Neural progenitor cell (in vitro differentiated cells): ENCODE measurements at places on chromosomes 7 and 10. TPM values are rescaled to one million over a fixed set of nuclear protein-coding genes. Genes with fewer than 3 reads are reported as not detected.

The NUTM2D gene
- total RNA-seq, result 3.4 and 4.1 TPM in 2 replicates

The TAS2R4 gene
- 2.2 and 2.8 TPM in 2 replicates for total RNA-seq

The GIMAP6 gene
- not detected in 2 replicates for total RNA-seq

The ZNF25 gene
- 3.3 and 4.8 TPM in 2 replicates for total RNA-seq

The ZMIZ2 gene
- total RNA-seq, result 7.6 and 19.5 TPM in 2 replicates

The PAX4 gene
- total RNA-seq, result not detected in 2 replicates

The NACAD gene
- total RNA-seq, result 0.39 and 1.5 TPM in 2 replicates

The C7orf57 gene
- not detected in 2 replicates for total RNA-seq

The FAM241B gene
- total RNA-seq, result 2.6 and 4.6 TPM in 2 replicates

The PDK4 gene
- not detected in 2 replicates for total RNA-seq

The WNT8B gene
- total RNA-seq, result 5.8 and 9.0 TPM in 2 replicates

The CALU gene
- total RNA-seq, result 176 and 234 TPM in 2 replicates

The RAPGEF5 gene
- total RNA-seq, result 4.6 and 5.7 TPM in 2 replicates

The PLAC9 gene
- not detected in 2 replicates for total RNA-seq

The MET gene
- total RNA-seq, result 7.0 and 8.4 TPM in 2 replicates

The CH25H gene
- total RNA-seq, result not detected in 2 replicates

The SEC23IP gene
- total RNA-seq, result 23.4 and 39.2 TPM in 2 replicates

The CUZD1 gene
- total RNA-seq, result 0.43 and 0.74 TPM in 2 replicates

The COL13A1 gene
- 1.3 and 9.5 TPM in 2 replicates for total RNA-seq

The SUGCT gene
- total RNA-seq, result 7.8 and 10.1 TPM in 2 replicates

The PRPS1L1 gene
- not detected in 2 replicates for total RNA-seq

The LRRC4 gene
- total RNA-seq, result 19.8 and 26.9 TPM in 2 replicates

The SFRP4 gene
- total RNA-seq, result not detected in 2 replicates

The HOGA1 gene
- 0.17 and 1.2 TPM in 2 replicates for total RNA-seq

The CPXM2 gene
- not detected in 2 replicates for total RNA-seq

The OIT3 gene
- total RNA-seq, result not detected in 2 replicates

The RNF32 gene
- 3.0 and 3.3 TPM in 2 replicates for total RNA-seq

The ZNRF2 gene
- total RNA-seq, result 25.5 and 37.7 TPM in 2 replicates

The TDRD1 gene
- total RNA-seq, result 0.04 TPM in 1 of 2 replicates, not detected in the other

The FZD1 gene
- total RNA-seq, result 5.1 and 10.9 TPM in 2 replicates

The AQP1 gene
- 0.87 TPM in 1 of 2 replicates, not detected in the other for total RNA-seq

The SPDYE11 gene
- not detected in 2 replicates for total RNA-seq

The MCM10 gene
- total RNA-seq, result 38.2 and 44.5 TPM in 2 replicates

The FAM24B gene
- not detected in 2 replicates for total RNA-seq

The WDFY4 gene
- total RNA-seq, result not detected in 2 replicates

The LSM5 gene
- 80.2 and 168 TPM in 2 replicates for total RNA-seq

The CLDN4 gene
- total RNA-seq, result 2.8 TPM in 1 of 2 replicates, not detected in the other

The LYZL1 gene
- total RNA-seq, result not detected in 2 replicates

The MDFIC gene
- total RNA-seq, result 5.1 and 7.1 TPM in 2 replicates

The PLAU gene
- total RNA-seq, result 7.6 and 10.7 TPM in 2 replicates

The MBL2 gene
- total RNA-seq, result not detected in 2 replicates

The GRM8 gene
- 0.62 and 1.6 TPM in 2 replicates for total RNA-seq

The CNPY1 gene
- total RNA-seq, result not detected in 2 replicates

The CNTNAP2 gene
- total RNA-seq, result 110 and 126 TPM in 2 replicates

The DEPP1 gene
- 0.71 TPM in 1 of 2 replicates, not detected in the other for total RNA-seq

The CRTAC1 gene
- total RNA-seq, result 0.30 and 0.77 TPM in 2 replicates

The CYP26A1 gene
- 6.7 and 8.4 TPM in 2 replicates for total RNA-seq

The ATG9B gene
- 0.43 and 1.8 TPM in 2 replicates for total RNA-seq

The TRIL gene
- total RNA-seq, result 8.5 and 14.3 TPM in 2 replicates
